HFFc6 (cell line): ENCODE measurements at places on chromosomes 12 and 14. TPM values are rescaled to one million over a fixed set of nuclear protein-coding genes. Genes with fewer than 3 reads are reported as not detected.
A peak's percentile ranks its signal among the peaks of the same experiment; 100 is the strongest.

CLECL1 gene
- total RNA-seq, result not detected in 3 replicates

GRCh38 chr12:25284024-25284423, 33.3 kb upstream of the KRAS start:
- DNase-seq, result no peak

RAPGEF3 gene
- 2.0 to 3.8 TPM (median 3.5 TPM) in 3 replicates for total RNA-seq

DNA sequence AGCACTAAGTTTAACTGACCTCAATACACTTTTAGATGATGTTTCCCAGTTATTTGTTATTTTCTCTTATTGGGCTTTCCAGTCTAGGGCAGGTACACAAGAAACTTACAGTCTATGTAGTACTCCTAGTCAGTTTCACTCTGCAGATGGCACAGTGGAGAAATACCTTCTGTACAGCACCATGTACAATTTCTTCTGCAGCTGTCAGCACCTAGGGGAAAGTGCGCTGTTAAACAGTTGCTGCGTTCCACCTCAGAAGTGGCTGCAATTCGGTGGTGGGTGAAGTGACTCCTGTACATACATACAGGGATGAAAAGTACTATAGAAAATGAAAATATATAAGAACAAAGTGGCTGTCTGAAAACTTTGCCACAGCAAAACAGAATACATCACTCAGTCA, 48.3 kb downstream of the NOVA1 start:
- DNase-seq, result no peak

CCDC197 gene
- total RNA-seq, result not detected in 3 replicates

DNA sequence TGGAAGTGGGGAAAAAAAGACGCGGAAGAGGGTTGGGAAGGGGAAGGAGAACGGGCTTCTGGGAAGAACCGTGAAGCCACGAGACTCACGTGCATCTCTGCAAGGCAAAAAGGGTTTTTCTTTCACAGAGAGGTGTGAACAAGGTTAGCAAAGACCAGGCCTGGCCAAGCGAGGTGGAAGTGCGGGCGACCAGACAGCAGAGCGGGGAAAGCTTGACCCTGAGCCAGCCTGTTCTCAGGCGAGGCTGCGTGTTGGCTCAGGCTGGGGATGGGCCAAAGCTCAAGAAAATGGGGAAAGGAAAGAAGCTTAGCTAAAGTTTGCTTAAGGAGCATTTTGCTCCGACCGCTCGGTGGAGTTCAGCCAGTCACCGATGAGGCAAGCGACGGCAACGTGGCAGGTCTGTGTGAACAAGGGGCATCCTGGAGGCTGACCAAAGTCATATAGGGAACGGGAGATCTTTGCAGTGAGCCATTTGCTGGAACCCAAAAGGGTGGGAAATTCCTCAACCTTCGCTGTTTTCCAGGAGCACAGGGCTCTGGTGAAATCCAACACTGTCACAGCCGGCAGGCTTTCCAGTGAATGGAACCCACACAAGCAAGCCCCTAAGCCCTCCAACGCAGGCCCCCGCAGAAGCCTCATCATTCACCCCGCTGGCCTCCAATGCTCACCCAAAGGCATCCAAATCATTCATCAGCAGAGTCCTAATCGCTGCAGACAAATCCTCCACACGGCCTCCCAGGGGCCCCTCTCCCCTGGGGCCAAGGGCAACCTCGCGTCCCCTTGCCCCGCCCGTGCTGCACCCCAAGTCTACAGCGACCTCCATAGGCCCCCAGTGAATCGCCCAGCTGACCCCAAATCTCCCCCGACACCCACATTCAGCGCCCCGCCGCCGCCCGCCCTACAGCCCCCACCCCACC, 754 bp downstream of the ZNF605 start:
- DNase-seq, result peak; percentile 53

GRCh38 chr12:44021471-44021971, 185.6 kb downstream of the TMEM117 start:
- no peak for DNase-seq

DNA sequence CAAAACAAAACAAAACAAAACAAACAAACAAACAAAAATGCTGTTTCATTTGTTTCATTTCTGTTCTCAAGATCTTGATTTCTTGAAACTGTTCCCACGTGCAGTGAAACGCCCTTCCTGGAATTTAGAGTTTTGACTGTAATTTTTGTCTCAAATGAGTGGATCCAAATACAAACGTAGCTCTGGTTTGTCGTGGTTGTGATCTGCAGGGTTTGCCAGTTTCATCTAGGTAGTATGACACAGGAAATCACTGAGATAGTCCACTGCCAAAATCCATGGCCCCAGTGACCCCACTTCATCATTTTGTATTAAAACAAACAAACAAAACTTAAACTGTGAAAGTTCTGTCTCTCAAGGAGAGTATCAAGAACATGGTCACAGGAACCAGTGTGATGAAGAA, 838.6 kb downstream of the BCL11B start:
- DNase-seq, result no peak

GRCh38 chr14:90087433-90087832, 25.6 kb downstream of the KCNK13 start:
- peak; percentile 66 for DNase-seq

- no peak for DNase-seq
Observed at GRCh38 chr14:80493620-80494019, 282.3 kb upstream of the DIO2 start.

GRCh38 chr14:95323917-95324316, 4.2 kb upstream of the CLMN start:
- DNase-seq, result no peak

- DNase-seq, result peak; percentile 76
Observed at GRCh38 chr12:14394317-14395073, 29.0 kb downstream of the ATF7IP start.

NAV3 gene
- 99.8 to 128 TPM (median 122 TPM) in 3 replicates for total RNA-seq

GRCh38 chr12:122395319-122395718, 27.1 kb downstream of the CLIP1 start:
- peak; percentile 80 for DNase-seq

DNA sequence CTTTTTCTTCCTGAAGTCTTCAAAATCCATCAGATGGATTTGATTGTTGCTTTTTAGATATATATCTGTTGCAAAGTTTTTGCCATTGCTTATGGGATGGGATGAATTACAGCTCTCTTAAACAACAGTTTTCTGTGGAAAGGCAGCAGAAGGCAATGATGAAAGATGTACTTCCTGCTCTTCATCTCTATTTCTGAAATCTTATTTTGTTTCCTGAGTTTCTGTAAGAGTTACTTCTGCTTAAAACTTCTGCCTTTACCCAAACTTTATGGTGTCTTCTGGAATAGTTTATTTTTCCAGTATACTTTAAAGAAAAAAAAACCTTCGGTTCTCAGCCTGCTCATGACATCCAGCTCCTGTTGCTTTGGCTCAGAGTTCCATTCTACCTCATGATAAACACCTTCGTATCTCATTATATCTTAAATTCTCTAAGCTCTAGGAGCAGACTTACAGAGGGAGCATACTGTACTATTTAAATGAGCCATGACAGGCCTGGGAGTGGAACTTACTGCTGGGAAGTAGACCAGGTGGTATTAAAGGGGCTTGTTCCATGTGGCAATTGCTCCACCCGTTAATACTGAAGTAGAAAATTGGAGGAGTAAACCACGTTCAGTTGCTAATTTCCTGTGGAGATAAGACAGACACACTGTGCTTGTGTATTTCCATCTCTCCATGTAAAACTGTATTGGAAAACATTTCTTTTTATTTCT, 288.4 kb downstream of the FBXL14 start:
- DNase-seq, result no peak

GRCh38 chr12:121470751-121471150, 70.8 kb downstream of the RNF34 start:
- no peak for DNase-seq

MMAB gene
- total RNA-seq, result 12.8 to 20.9 TPM (median 20.4 TPM) in 3 replicates

CDKN1B gene
- total RNA-seq, result 23.3 to 30.4 TPM (median 24.4 TPM) in 3 replicates

DNA sequence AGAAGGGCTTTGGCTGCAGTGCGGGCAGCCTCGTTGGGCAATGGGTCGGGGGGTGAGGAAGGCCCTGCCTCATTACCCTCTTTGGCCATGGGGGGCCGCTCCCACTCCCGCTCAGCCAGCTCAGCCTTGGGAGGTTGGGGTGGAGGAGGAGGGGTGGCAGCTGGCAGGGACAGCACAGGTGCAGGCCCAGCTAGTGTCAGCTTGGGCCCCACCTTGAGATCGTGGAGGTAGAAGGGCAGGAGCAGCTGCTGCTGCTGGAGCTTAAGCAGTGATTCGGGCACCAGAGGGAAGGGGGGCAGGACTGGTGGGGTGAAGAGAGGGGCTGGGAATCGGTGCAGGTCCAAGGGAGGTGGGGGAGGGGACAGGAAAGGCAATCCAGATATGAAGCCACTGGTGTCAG, 26.0 kb downstream of the ZFHX2 start:
- no peak for DNase-seq

DNA sequence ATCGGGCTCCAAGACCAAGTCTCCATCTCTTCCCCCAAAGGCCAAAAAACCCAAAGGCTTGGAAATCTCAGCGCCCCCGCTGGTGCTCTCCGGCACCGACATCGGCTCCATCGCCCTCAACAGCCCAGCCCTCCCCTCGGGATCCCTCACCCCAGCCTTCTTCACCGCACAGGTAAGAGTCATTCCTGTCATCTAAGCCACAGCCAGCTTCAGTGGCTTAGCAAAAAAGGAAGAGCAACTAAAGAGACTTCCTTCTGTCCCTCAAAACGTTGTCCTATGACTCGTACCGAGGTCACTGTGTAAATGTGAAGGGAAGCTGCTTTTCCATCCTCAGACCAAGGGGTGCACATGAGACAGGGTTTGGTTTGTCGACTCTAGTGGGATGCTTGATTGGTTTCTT, 53.4 kb downstream of the ELK3 start:
- peak; percentile 43 for DNase-seq

IGFBP6 gene
- total RNA-seq, result 325 to 443 TPM (median 344 TPM) in 3 replicates
